Activated CD4-positive, alpha-beta T cell treated with anti-CD3 and anti-CD28 coated beads for 48 hours (primary cell): ENCODE measurements at places on chromosomes 6 and 20.

GRCh38 chr6:57072108-57072507 is 17.9 kb upstream of the ZNF451 start:
- DNase-seq = no peak

GRCh38 chr6:40904583-40905194 is 134.3 kb downstream of the UNC5CL start:
- DNase-seq = no peak

GRCh38 chr6:54874349-54875048 is 27.9 kb downstream of the FAM83B start:
- no peak for DNase-seq

DNA sequence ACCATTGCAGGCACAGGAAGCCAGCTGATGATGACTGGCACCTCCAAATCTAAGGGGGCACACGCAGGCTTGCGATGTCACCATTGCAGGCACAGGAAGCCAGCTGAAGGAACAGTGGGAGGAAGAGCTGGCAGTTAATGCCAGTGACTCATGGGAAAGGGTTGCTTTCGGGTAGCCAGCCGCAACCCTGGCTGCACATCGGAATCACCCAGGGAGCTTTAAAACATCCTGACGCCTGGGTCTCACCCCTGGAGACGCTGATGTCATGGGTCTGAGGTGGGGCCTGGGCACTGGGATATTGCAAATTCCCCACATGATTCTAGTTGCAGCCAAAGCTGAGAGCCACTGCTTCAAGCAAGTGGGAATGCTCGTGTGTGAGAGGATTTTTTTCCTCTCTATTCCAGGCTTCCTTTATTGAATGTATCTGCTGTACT is 16.1 kb upstream of the CCN6 start:
- peak; percentile 51 for DNase-seq

DNA sequence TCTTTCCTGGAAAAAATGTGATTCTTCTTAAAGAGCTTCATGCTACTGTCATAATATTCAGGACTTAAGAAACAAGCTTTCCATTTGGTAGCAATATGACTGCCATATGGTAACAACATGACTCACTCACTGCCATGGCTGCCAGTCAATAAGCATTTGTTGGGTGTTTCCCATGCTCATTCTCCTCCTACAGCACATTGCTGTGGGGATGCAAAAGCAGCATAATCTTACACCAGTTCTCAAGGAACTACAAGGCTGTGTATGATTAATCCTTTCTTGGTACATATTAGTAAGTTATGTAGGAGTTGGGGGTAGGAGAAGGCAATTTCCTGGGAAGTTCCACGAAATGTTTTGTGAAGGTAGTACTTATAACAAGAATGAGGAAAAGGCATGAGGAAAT is 76.7 kb downstream of the CEP162 start:
- DNase-seq = peak; percentile 12

GRCh38 chr6:151482290-151482689 is 11.5 kb upstream of the CCDC170 start:
- DNase-seq = no peak
